ENCODE measurements at places on chromosomes 4 and X.

DNA sequence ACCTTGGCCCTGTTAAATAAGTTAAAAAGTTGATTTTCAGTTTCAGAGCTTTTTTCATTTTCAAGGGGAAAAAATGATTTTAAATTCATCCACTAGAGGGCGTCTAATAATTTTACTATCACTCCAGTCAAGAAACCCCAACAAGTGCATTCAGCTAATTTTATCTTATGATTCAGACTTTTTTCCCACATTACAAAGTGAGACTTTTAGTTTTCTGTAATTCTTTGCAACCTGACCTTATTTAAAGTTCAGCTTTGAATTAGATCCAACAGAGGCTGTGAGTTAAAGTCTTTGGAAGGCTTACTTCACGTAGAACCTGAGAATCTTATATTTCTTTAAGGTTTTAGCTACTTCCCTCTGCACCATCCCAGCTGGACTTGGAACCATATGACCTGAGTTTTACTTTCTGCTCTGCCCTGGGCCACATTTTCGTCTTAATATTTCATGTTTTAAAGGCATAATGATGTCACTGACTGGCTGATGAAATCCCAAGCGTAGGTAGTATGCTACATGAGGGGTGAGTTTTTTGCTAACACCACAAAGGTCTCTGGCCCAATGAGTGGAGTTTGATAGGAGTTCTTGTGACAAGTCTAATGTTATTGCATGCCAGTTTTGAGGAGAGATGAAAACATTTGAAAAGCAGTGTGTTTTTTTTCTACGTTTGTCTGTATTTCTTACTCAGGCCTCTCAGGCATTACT, 7.2 kb downstream of the GNRHR start:
- no peak for DNase-seq

GRCh38 chrX:39759526-39760224, 338.1 kb downstream of the BCOR start:
- DNase-seq: no peak

DNA sequence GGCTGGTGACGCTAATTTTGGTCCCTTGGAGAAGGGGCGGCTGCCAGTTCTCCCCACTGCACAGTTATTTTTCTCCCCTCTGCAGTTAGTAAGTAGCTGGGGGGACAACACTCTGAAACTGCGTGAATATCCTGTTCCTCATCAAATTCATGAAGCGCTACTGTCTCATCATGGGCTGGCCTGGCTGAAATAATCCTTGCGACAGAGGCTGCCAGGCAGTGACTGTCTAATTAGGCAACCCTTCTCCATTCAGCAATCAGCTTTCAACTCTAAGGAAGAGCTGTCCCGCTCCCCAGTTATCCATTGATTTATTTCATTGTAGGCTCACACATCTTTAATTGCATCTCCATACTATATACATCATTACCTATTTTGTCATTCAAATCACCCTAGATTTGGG, 8.2 kb downstream of the SH3TC1 start:
- no peak for DNase-seq

DNA sequence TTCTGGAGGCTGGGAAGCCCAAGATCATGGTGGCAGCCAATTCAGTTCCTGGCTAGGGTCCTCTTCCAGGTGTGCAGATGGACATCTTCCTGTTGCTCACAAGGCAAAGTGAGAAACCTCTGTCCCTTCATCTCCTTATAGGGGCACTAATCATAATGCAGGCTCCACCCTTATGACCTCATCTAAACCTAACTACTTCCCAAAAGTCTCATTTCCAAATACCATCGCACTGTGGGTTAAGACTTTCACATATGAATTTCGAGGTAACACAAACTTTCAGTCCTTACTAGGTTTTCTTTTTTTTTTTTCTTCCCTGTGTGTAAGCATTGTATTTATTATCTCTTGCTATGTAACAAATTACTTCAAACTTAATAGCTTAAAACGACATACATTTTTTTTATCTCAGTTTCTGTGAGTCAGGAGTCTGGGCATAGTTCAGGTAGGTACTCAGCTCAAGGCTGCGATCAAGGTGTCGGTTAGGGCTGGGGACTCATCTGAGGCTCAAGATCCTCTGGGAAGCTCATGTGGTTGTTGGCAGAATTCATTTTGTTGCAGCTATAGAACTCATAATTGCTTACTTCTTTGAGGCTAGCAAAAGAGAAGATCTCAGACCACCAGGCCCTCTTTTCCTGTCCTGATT, 204.7 kb upstream of the STK26 start:
- DNase-seq: no peak

DNA sequence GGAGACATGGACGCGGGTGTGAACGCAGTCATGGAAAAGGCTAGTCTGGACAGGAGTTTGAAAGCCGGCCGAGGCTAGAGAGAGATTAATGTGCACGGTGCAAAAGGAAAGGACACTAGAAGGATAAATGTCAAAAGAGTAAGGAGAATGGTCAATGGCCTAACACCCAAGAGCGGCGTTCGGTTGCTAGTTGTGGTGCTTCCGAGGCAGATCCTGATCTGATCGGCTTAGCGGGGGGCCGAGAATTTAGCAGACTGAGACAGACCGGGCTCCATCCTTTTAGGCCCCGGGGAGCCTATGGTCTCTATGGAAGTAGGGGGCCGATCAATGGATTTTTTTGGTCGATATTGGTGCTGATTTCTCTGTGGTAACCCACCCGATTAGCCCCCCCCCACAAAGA, 6.9 kb downstream of the GAGE10 start:
- DNase-seq: no peak

DNA sequence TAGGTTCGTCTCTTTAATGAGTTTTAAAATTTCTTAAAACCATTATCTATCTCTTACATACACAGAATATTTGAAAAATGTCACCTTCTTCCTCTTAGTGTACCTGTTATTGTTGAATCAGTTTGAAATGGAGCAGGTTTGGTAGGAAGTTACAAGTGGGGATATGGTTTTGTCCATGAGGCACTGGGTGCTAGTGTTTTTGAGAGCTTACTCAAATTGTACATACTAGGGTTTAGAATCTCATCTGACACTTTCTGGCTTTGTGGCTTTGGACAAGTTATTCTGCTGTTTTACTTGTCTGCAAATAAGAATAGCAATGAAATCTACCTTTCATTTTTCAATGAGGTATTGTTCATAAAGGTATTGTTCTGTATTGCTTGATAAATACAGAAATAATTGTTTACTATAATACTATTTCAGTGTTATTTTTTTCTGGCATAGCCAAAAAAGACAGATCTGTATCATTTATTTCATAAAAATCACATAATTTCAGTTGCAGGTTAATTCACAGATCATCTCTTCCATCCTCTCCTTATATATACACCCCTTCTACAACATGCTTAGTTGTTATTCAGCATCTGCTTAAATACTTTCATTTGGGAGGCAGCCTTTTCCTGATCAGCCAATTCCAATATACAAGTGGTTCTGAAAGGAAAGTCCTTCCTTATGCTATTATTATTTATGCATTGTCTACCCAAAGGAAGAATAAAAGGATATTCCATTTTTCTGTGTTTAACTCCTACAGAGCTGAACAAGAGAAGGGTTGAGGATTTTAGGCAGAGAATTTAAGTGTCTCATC, 13.3 kb downstream of the NCAPG start:
- DNase-seq: no peak

GRCh38 chrX:38699121-38699520, 102.1 kb upstream of the MID1IP1 start:
- DNase-seq: no peak

DNA sequence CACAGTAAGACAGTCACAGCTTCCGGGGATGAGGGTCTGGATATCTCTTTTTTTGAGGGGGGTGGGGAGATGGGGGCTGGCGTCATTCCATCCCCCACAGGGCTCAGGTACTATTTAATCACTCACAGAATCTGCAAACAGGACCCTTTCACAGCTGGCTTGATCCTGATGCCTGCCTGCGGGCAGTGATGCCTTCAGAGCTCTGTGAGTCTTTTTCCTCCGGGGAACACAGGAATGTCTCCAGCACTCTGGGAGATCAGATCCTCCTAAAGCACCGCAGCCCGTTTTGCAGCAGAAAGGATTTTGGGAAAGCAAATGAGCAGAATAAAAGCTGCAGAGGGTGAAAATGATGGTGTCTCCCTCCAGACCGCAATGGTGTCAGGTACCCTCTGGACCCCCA, 13.2 kb upstream of the SHOX start:
- DNase-seq: no peak

- DNase-seq: no peak
Observed at GRCh38 chr4:12319765-12320164, 891.1 kb upstream of the HS3ST1 start.

All from DND-41 (cell line).